ENCODE measurements at places on chromosomes 13 and 19.

DNA sequence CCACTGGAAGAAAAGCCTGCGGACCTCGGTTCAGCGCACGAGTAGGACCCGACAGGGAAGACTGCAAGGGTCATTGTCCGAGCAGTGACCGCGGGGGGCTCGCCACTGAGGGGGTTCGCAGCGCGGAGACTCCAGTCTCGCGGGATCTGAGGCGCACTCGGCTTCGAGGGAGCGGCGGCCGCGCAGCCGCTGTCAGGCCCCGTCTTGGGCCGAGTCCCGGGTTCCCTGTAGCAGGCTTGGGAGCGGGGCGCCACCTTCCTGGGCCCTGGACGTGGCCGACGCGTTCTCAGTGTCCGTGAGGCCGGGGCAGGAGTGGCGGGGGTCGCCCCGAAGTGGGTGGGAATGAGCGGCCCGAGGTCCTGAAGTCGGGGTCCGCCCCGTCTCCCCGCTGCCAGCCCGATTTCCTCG lies 474 bp upstream of the FAM174C start:
- DNase-seq, result peak; percentile 17

- DNase-seq, result peak; percentile 60
These were observed 2.9 kb downstream of the NUMBL start for GRCh38 chr19:40687525-40688016.

- DNase-seq, result no peak
These were observed 214.3 kb downstream of the FOXO1 start for GRCh38 chr13:40452038-40452666.

DNA sequence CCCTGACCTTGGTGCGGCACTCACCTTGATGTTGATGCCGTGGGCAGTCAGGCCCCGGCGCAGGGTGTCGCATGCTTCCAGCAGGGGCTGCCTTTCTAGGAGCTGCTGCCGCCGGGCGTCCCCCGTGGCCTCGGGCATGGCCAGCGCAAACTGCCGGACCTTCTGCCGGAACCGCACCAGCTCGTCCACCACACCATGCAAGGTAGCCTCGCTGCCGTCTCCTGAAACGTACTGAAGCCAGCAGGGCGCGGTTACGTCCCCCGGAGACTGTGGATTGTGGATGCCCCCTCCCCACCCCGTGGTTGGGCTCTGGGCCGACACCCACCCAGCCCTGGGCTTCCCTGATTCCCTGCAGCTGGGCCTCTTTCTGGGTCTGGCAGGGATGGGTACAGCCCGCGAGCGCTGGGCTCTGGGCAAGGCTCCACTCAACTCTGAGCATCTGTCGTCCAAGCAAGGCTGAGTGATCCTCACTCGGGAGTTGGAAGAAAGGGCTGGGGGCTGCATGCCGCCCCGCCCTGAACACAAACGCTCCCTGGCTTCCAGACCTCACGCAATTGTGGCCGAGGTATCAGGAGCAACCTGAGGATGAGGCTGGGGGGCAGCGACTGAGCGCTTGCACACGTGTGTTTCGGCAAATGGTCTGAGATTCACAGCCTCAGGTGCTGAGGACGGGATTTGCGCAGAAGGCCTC lies 27.1 kb downstream of the NAXD start:
- no peak for DNase-seq

- DNase-seq, result no peak
These were observed 101.7 kb downstream of the TNFRSF19 start for GRCh38 chr13:23671897-23672296.

- no peak for DNase-seq
These were observed 321 bp upstream of the VPS36 start for GRCh38 chr13:52450793-52451116.

- no peak for DNase-seq
These were observed 2.4 kb upstream of the ACTL9 start for GRCh38 chr19:8700956-8701355.

GRCh38 chr13:106263801-106264200 lies 271.7 kb downstream of the EFNB2 start:
- DNase-seq, result no peak

DNA sequence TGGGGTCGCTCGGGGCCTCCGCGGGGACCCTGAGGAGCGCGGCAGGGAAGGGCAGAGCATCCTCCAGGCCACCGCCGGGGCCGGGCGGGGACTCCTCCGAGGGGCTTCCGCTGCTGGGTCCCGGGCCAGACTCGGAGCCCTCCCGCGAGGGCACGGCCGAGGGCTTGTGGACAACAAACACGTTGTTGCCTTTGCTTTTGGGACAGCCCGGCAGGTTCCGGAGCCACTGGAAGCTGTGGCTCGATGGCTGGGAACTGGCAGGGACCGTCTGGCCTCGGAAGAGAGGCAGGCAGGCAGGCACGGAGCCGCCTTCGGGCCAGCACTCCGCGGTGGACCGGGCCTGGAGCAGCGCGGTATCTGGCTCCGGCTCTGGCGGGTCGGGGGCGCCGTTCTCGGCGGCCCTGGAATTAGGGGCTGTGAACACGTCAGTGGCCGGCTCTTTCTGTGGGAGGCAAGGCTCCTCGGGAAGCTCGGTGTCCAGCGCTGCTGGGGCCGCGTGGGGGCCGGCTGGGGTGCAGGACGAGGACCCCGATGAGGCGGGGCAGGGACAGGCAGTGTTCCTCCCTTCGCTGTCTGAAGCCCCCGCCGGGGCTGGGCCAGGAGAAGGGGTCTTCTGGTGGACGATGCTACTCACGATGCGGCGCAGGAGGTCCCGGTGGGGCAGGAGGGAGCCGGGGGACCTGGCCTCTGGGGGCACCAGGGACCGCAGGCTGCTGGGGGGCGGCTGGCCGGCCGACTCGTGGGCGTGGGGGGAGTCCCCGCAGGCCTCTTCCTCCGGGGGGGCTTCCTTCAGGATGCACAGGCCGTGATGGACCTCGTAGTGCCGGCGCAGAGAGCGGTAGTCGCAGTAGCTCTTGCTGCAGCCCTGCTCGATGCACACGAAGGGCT lies 27.6 kb downstream of the ZNF541 start:
- no peak for DNase-seq

GRCh38 chr13:41919741-41920487 lies 41.0 kb downstream of the VWA8 start:
- DNase-seq, result no peak

DNA sequence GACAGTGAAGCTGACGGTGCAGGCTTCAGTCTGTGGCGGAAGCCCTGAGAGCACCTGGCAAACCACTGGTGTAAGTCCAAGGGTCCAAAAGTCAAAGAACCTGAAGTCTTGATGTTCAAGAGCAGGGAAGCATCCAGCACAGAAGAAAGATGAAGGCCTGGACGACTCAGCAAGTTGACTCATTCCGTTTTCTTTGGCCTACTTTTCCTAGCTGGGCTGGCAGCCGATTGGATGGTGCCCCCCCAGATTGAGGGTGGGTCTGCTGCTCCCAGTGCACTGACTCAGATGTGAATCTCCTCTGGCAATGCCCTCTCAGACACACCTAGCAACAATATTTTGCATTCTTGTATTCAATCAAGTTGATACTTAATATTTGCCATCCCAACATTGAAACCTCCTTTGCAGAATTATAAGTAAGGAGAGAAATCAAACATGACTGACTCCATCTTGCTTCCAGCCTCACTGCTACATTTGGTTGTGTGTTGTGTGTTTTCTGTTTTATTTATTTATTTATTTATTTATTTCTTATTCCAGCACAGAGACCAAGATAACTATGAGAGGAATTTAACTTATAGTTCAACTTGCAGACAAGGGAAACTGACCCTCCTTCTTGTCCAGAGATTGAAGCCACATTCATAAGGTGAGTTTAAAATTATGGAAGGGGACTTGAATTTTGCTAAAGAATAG lies 32.8 kb downstream of the IGFL2 start:
- no peak for DNase-seq

- DNase-seq, result no peak
These were observed 5.8 kb upstream of the ILF3 start for GRCh38 chr19:10648360-10648759.

GRCh38 chr13:43100667-43101066 lies 77.3 kb downstream of the DNAJC15 start:
- DNase-seq, result no peak

DNA sequence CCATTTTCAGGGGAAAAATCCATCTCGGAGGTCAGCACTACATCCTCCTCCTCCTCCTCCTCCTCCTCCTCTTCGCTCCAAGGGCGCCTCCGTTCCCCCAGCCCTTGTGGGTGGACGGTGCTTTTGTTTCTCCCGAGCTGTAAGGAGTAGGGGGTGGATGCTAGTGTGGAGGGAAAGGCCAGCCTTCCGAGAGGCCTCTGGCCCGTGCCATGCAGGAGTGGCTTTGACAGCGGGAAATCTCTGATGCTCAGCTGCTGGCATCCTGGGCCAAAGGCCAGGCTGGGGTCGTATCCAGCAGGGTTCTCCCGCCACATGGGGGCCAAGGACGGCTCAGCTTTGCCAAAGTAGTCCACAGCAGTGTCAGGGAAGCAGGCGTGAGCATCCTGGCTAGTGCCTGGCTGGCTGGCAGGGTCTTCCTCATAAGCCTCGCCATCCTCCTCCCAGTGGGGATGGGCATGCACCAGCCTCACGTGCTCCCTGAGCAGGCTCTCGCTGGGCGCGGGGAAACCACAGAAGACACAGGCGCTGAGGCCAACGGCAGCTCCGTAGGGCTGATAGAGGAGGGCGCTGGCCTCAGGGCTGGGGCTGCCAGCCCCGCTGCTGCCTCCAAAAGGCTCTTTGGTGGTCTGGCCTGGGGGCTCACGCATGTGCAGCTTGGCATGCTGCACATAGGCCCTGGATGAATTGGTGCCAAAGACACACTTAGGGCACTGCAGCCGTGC lies 10.5 kb downstream of the WIZ start:
- no peak for DNase-seq

GRCh38 chr13:78632996-78633395 lies 26.0 kb downstream of the OBI1 start:
- DNase-seq, result no peak

GRCh38 chr19:38059897-38060296 lies 152.9 kb downstream of the SIPA1L3 start:
- peak; percentile 11 for DNase-seq

- peak; percentile 3 for DNase-seq
These were observed 14.1 kb upstream of the CCNA1 start for GRCh38 chr13:36418022-36418805.

GRCh38 chr13:37701306-37701705 lies 102.7 kb upstream of the POSTN start:
- DNase-seq, result no peak

Data from CD4-positive, alpha-beta T cell treated with Interleukin-21 for 1 hour (primary cell).